ENCODE measurements at places on chromosomes 3 and 15. TPM values are rescaled to one million over a fixed set of nuclear protein-coding genes. Genes with fewer than 3 reads are reported as not detected.
A peak's percentile ranks its signal among the peaks of the same experiment; 100 is the strongest.

DNA sequence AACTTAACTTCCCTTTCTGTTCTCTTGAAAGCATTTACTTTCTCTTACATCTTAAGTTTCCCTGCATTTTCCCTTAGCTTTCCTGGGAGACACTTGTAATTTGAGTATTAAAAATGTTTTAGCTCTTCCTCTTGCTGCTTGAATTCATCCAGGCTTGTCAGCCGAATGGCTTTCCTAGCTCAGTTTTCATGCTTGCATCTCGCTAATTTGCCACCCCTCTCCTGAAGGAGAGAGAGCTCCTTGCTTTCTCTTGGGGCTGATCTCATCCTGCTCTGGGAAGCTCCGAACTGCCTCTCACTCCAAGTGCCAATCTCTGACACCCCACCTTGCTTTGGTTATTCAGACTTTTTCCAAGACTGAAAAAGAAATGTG, 374.6 kb upstream of the TBL1XR1 start:
- H3K27me3 ChIP-seq: no peaks in the 10 kb centered on the region
- H3K4me1 ChIP-seq: no peaks in the 10 kb centered on the region
- no peak overlapping the region for H3K4me3 ChIP-seq
- no peak overlapping the region for H3K27ac ChIP-seq

DNA sequence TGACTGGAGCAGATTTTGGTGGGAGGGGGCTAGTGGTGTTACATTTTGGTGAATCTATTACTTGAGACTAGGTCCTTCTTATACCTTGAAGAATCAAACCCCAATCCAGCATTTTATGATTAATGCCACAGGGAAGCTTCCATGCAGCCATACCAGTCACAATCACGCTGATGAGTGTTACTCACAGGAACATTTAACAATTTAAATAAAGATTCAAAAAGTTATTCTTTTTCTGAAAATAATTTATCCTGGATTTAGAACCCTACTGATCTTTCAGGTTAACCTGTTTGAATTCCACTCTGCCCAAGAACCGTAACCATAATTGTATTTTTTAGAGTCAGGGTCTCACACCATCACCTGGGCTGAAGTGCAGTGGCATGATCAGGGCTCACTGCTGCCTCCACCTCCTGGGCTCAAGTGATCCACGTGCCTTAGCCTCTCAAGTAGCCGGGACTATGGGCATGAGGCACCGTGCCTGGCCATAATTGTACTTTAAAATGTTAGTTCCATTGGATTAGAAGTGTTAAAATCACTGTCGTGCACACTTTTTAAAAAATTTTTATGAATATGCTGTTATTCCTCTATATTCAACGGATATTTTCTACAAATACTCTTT, 929 bp upstream of the MTMR10 start:
- peak overlapping the region; percentile 97 for H3K27ac ChIP-seq
- H3K27me3 ChIP-seq: no peaks in the 10 kb centered on the region
- peaks cover 21% of the 10 kb centered on the region for H3K36me3 ChIP-seq
- DNase-seq: no peak
- H3K4me1 ChIP-seq: peaks cover 13% of the 10 kb centered on the region

- no peaks in the 10 kb centered on the region for H3K36me3 ChIP-seq
- H3K27me3 ChIP-seq: no peaks in the 10 kb centered on the region
- H3K27ac ChIP-seq: no peak overlapping the region
- H3K4me1 ChIP-seq: no peaks in the 10 kb centered on the region
Measured at GRCh38 chr3:193767353-193768069, 174.5 kb downstream of the OPA1 start.

GRCh38 chr3:73549051-73549600, 75.6 kb downstream of the PDZRN3 start:
- no peak for DNase-seq
- H3K27ac ChIP-seq: no peak overlapping the region
- peaks cover 13% of the 10 kb centered on the region for H3K4me1 ChIP-seq

DNA sequence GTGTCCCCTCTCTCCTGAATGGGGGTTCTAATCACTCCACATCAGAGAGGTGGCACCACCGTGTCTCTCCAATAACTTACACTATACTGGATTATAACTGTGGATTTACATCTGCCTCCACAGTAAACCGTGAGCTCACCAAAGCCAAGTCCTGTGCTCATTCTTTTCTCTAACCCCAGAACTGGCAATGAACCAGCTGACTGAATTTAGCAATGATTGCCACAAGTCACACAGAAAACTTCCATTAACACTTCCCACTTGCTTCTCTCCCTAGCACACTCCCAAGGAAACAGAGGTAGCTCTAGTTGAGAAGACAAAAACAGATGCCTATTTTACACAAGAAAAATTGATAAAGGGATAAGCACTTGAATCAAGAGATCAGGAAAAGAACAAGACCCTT, 361.3 kb downstream of the ULK4 start:
- H3K4me1 ChIP-seq: no peaks in the 10 kb centered on the region
- H3K27me3 ChIP-seq: no peaks in the 10 kb centered on the region
- H3K4me3 ChIP-seq: no peak overlapping the region
- H3K36me3 ChIP-seq: no peaks in the 10 kb centered on the region
- DNase-seq: no peak

Gene BFSP2
- total RNA-seq: not detected

Gene PCOLCE2
- not detected for total RNA-seq
